ENCODE measurements at places on chromosomes 6 and 20.

DNA sequence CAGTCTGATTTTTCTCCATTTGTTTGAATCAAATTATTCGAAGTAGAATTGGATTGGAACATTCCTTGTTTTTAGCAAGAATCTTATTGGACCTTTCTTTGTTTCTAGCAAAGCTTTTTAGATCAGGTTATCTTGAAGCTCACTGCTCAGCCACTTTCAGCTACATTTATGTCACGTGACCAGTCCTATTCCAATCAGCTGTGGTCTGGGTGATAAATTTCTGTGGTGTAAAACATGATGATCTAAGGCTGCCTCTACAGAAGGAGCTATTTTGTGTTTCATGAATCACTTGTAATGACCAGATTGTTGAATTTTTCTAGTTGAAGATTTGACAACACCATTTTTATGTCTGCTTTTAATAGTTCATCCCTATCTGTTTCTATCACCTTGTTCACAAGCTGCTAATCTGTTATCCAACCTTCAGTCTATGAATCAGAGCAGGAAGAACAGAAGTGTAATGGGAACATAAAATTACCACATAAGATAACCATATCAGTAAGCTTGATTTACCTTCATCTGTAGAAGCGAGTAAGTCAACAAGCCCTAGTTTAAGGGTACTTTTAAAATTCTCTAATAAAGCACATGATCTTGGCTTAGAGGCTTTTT lies 101.0 kb upstream of the MAP3K7 start:
- DNase-seq, result no peak

DNA sequence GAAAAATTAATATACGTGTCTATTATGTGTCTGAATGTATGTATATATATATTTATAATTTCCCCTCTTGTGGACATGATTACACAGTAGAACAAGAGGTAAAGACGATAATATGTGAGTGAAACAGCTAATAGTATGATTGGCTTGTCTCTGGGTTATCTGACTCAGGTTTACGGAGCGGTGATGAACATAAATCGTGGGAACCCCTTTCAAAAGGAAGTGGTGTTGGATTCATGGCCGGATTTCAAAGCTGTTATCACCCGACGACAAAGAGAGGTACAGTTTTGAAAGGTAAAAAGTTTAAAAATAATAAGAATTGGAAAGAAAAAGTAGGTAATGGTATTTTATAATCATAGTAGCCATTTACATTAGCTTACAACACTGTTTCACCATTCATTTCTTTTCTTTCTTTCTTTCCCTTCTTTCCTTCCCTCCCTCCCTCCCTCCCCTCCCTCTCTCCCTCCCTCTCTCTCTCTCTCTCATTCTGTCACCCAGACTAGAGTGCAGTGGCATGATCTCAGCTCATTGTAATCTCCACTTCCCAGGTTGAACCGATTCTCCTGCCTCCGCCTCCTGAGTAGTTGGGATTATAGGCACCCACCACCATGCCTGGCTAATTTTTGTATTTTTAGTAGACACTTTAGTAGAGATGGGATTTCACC lies 15.9 kb downstream of the GLYATL3 start:
- DNase-seq, result no peak

DNA sequence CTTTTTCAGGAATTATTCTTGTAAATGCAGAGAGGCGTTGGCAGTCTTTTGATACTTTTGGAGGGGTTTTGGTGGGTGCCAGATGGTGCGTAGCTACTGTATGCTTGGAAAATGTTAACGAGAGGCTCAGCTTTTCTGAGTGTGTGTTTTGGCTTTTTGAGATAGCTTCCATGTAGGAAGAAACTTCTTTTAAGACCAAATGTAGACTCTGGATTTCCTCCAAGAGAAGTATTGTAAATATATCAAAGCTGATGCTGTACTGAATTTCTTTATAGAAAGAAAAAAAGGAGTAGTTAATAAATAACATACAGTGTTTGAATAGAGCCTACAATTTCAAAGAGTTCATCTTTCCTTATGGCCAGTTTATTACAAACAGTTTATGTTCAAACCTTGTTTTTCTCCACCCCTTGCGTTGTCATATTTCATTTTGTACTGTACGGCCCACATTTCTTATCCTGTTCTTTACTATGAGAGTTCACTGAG lies 16.7 kb downstream of the TIAM2 start:
- DNase-seq, result no peak

DNA sequence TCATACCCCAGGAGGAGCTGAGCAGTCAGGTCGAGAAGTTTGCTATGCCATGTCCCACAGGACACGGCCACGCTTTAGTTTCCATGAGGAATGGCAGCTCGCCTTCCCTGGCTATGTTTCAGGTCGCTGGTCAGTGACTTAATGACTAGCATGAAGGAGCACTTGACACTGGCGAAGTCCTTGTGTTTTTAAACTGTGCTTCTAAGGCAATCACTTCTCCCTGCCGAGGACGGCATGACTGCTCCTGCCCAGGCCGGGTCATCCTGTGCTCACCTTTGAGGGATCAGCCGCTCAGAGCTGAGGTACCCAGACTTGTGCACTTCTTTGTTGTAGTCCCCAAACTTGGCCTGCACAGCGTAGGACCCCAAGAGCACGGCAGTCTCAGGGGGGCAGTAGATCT lies 34.1 kb downstream of the EZR start:
- no peak for DNase-seq

- DNase-seq, result no peak
Measured at GRCh38 chr20:15072316-15072715, 734.9 kb upstream of the FLRT3 start.

DNA sequence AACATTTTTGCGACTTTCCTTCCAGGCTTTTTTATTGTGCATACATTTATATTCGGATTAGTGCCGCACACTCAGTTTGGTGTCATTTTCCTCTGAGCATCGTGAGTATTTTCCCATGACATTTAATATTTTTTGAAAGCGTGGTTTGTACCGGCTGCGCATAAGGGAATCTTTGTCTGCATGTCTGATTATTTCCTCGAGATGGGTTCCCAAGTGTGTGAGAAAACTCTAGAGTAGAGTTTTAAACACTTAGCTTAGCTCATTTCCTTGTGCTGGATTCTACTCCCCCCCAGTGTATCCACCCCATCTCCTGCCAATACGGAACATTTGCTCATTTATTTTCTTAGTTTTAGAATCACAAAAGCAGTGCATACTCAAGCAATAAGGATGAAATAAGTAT lies 94.3 kb downstream of the CDC5L start:
- no peak for DNase-seq

GRCh38 chr20:40961686-40962640 lies 66.7 kb upstream of the TOP1 start:
- DNase-seq, result no peak

GRCh38 chr20:51531141-51531710 lies 11.3 kb downstream of the NFATC2 start:
- peak; percentile 66 for DNase-seq

DNA sequence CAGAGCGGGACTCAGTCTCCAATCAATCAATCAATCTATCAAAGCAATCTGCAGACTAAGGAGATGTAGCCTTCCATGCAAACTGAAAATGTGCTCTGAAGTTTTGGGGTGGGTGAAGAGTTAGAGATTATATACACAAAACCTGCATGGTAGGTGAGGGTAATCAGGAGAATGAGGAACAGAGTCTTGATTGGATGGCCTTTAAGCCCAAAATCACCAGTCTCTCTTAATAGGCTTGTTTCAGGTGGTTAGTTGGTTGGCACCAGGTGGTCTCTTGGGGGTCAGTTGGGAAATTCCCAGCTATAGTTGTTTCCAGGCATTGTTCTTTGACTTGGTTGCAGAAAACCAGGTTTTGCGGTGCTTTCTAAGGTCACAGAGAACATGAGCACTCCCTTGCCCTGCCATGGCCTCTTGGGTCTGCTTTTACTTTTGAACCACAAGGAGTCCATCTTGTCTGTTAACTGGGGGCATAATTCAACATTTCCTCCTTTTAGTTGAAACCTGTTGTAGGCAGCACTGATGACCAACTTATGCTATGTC lies 33.3 kb upstream of the EIF2S2 start:
- no peak for DNase-seq

DNA sequence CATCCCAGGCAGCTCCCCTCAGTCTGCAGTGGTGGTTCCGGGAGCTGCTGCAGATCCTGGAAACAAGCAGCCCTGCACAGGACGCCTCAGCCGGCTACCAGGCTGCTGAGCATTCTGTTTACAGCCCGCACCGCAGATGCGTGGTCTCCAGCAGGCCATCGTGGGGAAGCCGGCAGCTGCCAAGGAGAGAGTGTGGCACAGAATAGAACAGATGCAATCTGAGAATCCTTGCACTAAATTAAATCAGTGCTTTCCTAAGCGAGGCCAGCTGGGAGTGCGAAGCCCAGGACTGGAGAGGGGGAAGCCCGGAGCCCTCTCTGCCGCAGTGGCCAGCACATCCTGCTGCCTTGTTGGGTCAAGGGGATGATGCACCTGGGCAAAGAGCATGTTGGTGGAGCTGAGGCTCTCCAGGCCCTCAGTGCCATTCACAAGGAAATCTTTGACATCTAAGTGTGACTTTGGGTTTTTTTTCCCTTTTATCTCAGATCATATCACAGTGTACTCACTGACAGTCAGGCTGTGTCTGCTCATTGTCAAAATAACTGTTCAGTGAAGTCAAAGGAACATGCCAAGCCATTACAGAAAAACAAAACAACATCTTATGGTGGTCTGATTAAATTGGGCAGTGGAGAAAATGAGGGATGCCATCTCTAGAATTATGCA lies 118.1 kb downstream of the SYNDIG1 start:
- DNase-seq, result no peak

DNA sequence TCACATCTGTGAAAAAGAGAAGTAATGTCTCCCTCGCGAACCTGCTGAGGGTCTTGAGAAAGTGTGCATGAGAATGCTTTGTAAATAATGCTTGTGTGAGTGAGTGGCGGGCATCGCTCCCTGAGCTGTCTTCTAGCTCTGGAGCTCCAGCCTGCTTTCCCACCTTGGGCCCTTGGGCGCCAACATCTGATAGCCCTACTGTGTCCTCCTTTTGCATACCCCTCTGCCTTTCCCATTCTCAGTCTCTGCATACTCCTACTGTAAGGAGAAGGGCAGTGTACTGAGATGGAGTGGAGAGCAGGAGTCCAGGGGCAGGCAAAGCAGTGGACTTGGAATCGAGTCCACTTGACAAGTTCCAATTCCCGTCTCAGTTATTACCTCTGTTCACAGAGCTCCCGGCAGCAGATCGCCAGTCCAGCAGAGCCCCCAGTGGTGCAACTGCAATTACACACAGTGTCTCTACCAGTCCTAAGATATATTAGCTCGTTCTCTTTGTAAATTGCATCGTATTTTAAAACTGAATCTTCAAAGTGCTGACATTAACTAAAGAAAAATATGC lies 847 bp upstream of the NCR2 start:
- no peak for DNase-seq

DNA sequence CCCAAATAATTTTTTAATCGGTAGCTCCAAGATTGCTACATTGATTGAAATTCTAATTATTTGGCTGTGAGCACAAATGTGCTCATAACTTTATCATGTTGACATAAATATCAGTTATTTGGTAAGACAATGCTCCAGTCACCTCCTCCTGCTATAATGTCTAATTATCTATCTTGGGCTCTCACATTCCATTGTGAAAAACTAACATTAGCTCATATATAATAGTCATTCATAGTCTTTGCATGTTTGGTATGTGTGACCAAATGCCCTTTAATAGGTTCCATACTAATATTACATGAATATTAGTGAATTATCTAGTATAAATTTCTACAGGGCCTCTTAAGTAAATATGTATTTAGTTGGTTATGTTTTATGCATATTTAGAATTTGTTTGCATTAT lies 185.6 kb upstream of the MCHR2 start:
- DNase-seq, result no peak

- no peak for DNase-seq
Measured at GRCh38 chr6:36263390-36264000, 6.4 kb upstream of the PNPLA1 start.

DNA sequence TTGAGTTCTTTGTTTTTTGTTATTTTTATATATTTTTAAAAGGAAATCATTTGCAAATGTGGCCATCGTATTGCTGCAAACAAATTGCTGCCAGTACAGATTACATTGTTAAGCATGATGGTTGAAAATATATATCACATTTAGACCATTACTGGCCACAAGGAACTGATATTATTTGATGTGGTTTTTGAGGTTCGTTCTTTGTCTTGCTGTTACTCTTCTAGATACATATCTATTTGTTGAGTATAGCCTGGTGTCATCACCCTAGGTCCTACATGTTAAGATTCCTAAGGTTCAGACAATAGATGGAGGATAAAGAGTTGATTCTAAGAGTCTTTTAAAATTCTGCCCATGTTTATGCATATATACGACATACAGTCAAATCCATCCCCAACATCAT lies 306.0 kb downstream of the FARS2 start:
- no peak for DNase-seq

DNA sequence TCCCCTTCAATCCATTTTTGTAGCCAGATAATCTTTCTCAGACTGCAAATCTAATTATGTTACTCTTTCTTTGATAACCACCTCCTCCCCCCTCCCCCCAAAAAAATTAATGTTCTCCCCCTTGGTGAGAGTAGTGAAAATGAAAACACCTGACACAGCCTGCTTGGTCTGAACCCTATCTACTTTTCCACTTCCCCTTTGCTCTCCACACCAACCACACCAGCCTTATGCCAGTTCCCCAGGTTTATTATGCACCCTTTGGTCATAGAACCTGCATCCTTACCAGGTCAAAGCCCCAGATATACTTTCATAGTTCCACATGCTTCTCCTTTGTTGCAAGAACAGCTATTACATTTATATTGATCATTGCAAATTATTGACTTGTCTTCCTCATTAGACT lies 19.4 kb downstream of the PFDN4 start:
- no peak for DNase-seq

GRCh38 chr6:22328474-22328873 lies 31.6 kb upstream of the PRL start:
- no peak for DNase-seq

- DNase-seq, result no peak
Measured at GRCh38 chr20:48502016-48502415, 325.8 kb downstream of the PREX1 start.

- no peak for DNase-seq
Measured at GRCh38 chr6:22737331-22737730, 168.0 kb downstream of the HDGFL1 start.

DNA sequence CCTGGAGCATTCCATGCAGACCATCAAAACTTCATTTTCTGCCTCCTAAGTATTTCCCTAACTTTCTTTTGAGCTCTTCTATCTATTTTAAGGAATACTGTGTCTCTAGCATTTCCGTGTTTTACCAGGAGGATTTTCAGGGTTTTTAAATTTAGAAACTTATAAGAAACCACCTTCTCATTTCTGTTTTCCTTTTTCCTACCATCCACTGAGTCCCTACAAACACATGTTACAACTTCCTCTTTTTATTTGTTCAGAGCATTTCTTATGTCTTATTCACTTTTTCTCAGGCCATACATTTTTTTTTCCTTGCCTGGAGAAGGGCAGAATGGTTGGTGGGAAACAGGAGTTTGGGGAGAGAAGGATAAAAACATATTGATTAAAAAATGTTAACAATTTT lies 130.0 kb upstream of the BMP5 start:
- DNase-seq, result no peak

GRCh38 chr20:53535878-53536277 lies 57.8 kb downstream of the ZNF217 start:
- DNase-seq, result no peak

Data from stimulated activated CD8-positive, alpha-beta memory T cell treated with anti-CD3 and anti-CD28 coated beads, Interleukin-7, amount 100 ng/mL, for 48 hours (primary cell).